ENCODE measurements at places on chromosomes 7 and 10.

DNA sequence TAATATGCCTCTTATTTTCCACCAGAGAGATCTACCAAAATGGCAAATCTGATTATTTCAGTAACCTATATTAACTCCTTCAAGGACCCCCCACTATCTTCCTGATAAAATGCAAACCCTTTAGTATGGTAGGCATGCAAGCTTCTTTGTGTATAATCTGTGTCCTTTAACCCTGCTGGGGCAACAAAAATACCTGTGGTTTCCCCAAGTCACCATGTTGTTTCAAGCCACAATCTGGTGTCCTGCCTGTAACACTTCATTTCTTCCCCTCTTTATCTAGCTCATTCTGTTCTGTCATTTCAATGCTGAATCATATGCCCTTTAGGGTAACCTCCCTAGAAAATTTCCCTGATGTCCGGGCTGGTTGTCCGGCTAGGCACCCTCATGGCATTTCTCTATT is 5.3 kb downstream of the CALCR start:
- no peak for DNase-seq

GRCh38 chr10:131909014-131909808 is 8.4 kb downstream of the PPP2R2D start:
- no peak for DNase-seq

DNA sequence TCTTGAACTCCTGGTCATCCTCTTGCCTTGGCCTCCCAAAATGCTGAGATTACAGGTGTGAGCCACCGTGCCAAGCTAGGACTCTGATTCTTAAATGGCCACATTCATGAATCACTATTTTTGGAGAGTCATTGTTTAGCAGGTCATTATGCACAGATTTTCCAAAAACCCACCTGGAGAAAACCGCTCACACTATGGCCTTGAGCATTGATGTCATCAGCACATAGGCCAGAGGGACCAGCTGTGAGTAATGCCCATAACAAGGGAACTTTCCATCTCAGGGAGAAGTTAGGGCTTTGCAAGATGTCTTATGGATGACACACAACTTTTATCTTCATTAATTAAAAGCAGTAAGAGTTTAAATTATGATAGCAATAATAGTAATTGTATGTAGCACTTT is 86.4 kb upstream of the KIF5B start:
- DNase-seq, result no peak

GRCh38 chr7:2643386-2644219 is 11.8 kb downstream of the TTYH3 start:
- no peak for DNase-seq

- no peak for DNase-seq
These were observed 21.9 kb upstream of the FOXP2 start for GRCh38 chr7:114392686-114393085.

- DNase-seq, result no peak
These were observed 744 bp downstream of the TRIP6 start for GRCh38 chr7:100867776-100868485.

- DNase-seq, result no peak
These were observed 23.8 kb downstream of the SCIN start for GRCh38 chr7:12594122-12594897.
